Natural killer cell treated with Interleukin-12 subunit alpha and Interleukin-12 subunit beta and Interleukin-15 and Interleukin-18, amount 100 ng/mL, for 72 hours (primary cell): ENCODE measurements at places on chromosomes 5 and 9. TPM values are rescaled to one million over a fixed set of nuclear protein-coding genes. Genes with fewer than 3 reads are reported as not detected.

The FIBCD1 gene
- total RNA-seq: not detected

The FAM221B gene
- not detected for total RNA-seq

The TYRP1 gene
- not detected for total RNA-seq

The FAT2 gene
- total RNA-seq: not detected
